Right lung (tissue), 10 donors: ENCODE measurements at places on chromosomes 7 and 10.
A peak's percentile ranks its signal among the peaks of the same experiment; 100 is the strongest.

DNA sequence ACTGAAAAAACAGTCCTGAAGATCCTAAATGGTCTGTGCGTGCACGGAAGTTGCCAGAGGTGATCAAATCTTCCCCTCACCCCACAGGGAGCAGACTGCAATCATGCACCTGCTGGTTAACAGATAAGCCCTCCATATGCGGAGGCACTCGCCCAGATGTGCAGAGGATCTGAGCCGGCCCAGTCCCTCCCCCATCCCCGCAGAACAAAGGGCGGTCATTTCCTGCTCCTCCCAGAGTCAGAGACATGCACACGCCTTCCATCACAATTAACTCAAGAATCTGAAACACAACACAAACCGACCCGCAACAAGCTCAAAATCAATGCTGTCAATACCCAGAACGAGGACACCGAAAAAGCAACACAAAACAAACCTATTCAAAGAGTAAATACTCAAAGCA is 24.2 kb downstream of the CRTAC1 start:
- no peak for DNase-seq

DNA sequence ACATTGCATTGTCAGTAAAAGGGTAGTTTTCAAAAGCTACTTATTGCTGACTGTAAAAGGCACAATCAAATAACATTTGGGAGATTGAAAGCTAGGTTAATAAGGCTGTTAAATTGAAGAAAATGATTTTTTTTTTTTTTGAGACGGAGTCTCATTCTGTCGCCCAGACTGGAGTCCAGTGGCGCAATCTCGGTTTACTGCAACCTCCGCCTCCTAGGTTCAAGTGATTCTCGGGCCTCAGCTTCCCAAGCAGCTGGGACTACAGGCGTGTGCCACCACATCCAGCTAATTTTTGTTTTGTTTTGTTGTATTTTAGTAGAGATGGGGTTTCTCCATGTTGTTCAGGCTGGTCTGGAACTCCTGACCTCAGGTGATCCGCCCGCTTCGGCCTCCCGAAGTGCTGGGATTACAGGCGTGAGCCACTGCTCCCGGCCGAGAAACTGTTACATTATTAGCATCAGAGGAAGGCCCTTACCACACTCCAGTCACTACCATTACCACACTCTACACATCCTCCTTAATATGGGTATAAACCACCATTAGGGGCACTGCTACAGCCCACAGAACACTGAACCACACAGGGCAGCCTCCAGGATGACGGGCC is 1.0 kb downstream of the CYP51A1 start:
- no peak for DNase-seq

- peak; percentile 91 for DNase-seq
Measured at GRCh38 chr7:1536743-1537534, 6.4 kb downstream of the MAFK start.

- no peak for DNase-seq
Measured at GRCh38 chr7:139542308-139543151, 19.0 kb downstream of the CLEC2L start.

GRCh38 chr10:103668351-103669242 is 175.1 kb downstream of the NEURL1 start:
- peak; percentile 90 for DNase-seq

GRCh38 chr10:34320265-34320664 is 494.8 kb downstream of the PARD3 start:
- DNase-seq, result peak; percentile 44

DNA sequence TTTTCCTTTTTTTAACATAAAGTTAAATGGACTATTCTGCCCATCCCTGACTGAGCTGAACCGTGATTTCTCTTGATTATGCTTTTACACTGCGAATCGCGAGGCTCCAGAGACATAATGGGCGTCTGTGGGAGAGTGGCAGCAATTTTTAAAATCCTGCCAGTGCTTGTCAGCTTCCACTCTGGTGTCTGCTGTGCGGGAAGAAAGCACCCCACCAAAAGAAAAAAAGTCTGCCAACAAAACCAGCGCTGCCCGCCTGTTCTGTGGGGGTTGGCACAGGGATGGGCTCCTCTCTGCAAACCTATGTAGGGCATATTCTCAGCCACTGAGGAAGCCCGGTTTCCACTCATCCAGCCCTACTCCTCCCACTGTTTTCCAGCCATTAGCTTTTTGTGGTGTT is 592.3 kb upstream of the GALNT17 start:
- no peak for DNase-seq

- no peak for DNase-seq
Measured at GRCh38 chr10:84593506-84593905, 265.1 kb downstream of the CCSER2 start.

- no peak for DNase-seq
Measured at GRCh38 chr7:41701068-41701941, 1.6 kb downstream of the INHBA start.

DNA sequence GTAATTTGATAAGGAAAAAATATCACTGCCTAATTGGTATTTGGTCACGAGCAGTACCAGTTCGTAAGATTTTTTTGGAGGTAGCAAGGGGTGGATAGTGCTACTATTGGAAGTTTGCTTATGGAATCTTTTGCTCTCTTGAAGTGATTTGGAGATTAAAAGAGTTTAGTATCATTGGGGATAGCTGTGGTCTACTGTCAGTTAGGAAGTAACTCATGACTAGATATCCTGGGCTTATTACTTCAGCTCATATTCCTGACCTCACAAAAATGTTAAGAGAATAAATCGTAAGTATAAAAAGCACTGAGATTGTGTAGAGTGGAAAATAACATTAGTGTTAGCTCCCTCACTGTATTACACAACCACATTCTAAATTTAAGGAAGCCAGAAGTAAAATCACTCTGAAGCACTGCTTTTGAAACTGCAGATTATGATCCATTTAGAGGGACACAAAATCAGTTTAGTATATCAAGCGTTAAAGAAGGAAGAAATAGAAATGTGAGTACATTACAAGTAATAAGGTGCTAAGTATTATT is 22.6 kb downstream of the SGPL1 start:
- DNase-seq, result no peak

DNA sequence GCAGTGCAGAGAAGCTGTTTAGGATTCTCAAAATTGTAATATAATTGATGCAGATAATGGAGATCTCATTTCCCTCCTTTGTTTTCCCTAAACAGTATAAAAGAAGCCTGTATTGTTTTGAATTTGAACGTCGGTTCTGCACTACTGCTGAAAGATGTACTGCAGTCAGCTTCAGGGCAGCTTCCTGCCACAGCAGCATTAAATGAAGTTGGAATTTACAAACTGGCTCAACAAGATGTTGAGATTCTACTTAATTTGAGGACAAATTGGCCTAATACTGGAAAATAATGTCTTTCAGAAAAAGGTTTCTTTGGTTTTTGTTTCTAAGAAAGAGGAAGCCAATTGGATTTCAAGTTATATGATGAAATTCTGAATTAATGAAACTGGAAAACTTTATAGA is 14.3 kb downstream of the EFCAB10 start:
- DNase-seq, result no peak

DNA sequence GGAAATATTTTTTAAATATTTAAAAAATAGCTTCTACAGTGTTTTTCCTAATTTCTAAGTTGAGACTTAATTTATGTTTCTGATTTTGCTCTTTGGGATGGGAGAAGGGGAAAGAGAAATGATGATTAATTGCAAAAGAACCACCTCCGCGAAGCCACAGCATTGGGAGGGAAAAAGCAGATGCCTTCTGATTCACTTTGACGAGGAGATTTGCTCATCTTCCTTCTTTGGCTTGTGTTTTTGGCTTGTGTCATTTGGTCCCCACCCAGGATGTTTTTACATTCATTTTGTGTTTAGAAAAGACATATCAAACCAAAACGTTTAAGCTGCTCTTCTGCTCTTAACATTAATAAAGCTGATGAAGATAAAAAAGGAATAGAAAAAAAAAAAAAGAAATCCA is 121.7 kb downstream of the MACC1 start:
- no peak for DNase-seq

DNA sequence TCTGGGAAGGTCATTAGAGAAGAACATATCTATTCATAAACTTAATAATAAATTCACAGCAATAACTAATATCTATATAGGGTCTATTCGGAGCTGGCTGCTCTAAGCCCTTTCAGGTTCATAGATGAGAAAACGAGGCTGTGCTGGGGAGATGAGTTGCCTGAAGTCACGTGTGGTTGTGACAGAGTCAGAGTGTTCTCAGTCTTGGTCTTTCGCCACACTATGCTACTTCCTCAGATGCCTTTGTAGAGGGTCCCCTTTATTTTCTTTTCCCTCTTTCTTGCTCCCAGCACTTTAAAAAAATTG is 43.7 kb upstream of the FAM180A start:
- DNase-seq, result no peak

- DNase-seq, result no peak
Measured at GRCh38 chr7:156113731-156114130, 301.5 kb upstream of the SHH start.
